T47D (cell line): ENCODE measurements at places on chromosomes 2 and 18.
A peak's percentile ranks its signal among the peaks of the same experiment; 100 is the strongest.

DNA sequence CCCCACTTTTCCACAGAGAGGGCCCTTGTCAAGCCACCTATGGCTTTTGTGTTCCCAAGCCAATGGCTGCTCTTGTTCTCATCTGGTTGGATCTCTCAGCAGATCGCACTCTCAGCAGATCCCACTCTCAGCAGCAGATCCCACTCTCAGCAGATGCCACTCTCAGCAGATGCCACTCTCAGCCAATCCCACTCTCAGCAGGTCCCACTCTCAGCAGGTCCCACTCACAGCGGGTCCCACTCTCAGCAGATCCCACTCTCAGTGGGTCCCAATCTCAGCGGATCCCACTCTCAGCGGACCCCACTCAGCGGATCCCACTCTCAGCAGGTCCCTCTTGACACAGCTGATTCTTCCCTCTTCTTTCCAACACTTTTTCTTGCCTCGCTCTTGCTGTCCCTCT is 59.3 kb upstream of the MGAT4A start:
- no peak for DNase-seq

GRCh38 chr18:5543036-5543680 is 639 bp downstream of the EPB41L3 start:
- no peak for DNase-seq

DNA sequence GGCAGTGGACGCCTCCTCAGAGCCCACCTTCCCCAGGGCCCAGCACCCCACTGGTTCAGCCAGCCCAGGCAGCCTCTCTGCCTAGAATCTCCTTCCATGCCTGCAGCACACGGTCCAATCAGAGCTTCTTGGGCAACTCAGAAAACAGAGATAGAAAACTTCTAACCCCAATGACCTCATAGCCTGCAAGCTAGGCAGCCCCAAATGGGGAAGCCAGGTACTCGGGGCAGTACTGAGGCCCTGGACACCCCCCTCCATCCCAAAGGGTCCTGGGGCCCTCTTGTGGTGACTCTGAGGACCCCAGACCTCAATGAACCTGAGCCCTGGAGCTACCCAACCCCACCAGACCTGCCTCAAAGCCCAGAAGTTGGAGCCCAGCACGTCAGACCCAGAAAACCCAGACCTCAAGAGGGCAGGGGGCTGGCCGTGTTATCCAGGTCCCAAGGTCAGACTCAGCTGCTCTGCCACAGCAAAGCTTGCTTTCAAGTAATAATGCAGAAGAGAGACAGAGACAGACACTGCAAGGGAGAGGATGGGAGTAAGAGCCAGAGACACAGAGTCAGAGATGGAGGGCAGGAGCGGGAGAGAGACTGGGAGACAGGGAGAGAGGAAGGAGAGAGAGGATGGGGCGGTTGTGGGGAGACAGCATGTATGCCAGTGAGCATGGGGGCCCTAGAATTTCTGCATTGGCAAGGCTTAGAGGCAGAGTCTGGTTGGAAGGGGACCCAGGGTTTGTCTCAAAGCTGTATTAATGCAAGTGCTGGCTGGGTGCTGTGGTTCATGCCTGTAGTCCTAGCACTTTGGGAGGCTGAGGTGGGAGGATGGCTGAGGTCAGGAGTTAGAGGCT is 28.2 kb downstream of the SERTAD2 start:
- no peak for DNase-seq

GRCh38 chr18:39039813-39040212 is 1474.2 kb upstream of the CELF4 start:
- no peak for DNase-seq

- DNase-seq: peak; percentile 33
These were observed 236.0 kb upstream of the REV1 start for GRCh38 chr2:99725820-99726219.

- DNase-seq: no peak
These were observed 463.0 kb downstream of the FBXO15 start for GRCh38 chr18:73684647-73685046.

- DNase-seq: no peak
These were observed 196.1 kb upstream of the ID2 start for GRCh38 chr2:8485736-8486135.

DNA sequence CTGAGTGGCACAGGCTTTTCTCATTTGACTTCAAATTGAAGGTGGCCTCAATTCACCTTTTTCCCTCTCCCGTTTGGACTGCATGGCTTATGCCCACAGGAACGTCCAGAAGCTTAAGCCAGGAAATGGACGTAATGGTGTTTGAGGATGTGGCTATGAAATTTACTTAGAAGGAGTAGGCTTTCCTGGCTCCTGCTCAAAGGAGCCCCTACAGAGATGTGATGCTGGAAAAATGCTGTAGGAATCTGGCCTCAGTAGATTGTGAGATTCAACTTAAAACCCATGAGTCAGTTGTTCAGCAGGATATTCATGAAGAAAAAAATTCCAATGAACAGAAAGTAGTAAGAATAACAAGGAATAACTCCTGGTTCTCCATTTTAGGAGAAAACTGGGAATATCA is 129.0 kb downstream of the ICOS start:
- no peak for DNase-seq

DNA sequence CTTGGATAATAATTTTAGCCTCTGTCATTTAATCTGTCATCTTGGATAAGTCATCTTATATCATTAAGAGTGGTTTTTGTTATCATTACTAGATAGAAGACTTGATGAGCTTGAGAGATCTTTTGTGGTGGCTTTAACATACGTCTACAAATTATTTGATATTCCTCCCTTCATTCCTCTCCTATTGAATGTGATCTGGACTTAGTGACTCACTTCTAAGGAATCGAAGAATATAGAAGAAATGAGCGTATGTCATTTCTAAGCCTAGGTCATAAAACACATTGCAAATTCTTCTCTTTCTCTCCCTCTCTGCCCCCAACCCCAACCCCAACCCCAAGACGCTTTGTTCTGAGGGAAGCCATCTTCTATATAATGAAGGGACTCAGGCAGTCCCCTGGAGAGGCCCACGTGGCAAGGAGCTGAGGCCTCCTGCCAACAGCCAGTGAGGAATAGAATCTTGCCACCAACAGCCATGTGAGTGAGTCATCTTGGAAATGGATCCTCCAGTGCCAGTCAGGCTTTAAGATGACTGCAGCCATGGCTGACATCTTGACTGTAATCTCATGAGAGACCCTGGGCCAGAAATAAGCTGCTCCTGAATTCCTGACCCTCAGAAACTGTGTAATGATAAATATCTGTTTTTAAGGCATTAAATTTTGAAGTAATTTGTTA is 221.6 kb upstream of the SP5 start:
- DNase-seq: no peak

DNA sequence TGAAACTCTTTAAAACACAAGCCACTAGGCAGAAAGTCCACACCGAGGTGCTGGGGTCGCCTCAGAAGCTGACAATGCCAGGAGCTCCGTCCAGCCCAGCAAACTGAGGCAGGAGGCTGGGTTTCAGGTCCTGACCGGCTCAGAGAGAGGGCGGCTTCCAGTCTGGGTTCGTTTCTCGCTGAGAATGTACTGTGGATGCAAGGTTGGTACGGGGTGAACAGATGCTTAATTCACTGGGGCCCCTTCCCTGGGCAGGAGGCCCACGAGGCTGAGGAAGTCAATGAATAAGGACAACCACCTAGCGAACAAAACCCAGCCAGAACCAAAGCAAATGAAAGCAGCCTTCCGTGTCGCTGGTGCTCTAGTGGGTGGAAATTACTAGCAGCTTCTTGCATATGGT is 142.0 kb downstream of the RTP5 start:
- no peak for DNase-seq

GRCh38 chr2:71586471-71586870 is 133.1 kb downstream of the DYSF start:
- DNase-seq: no peak

GRCh38 chr18:47968006-47968676 is 37.7 kb upstream of the SMAD2 start:
- no peak for DNase-seq
